Hypothalamus (tissue), 51 donors: ENCODE measurements at places on chromosomes 2 and 18.

- DNase-seq, result no peak
Measured at GRCh38 chr18:74631623-74632350, 34.1 kb downstream of the ZNF407 start.

GRCh38 chr2:190569994-190570755 lies 35.7 kb upstream of the NEMP2 start:
- DNase-seq, result no peak

DNA sequence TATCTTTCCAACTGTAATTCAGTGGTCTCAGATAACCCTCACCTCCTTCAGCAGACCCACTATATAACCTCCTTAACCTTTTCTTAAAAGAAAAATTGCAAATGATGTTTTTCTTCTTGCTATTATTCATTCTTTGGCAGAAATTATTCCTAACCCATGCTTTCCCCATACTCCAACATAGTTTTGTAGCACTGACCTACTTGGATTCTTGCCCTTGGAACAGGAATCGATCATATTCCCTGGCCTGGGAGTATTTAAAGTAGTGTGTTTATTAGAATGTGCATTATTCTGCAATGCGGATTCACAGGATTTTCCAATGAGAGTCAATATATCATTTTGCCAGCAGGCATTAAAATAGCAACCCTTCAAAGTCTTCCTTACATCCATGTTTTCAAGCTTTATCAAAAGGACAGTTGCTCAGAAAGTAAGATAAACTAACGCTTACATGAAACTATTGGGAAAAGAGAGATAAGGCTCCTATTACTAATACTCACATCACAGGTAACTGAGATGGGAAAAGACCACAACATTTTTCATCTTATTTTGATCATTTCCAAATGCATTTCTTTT lies 37.4 kb downstream of the CHN1 start:
- no peak for DNase-seq

DNA sequence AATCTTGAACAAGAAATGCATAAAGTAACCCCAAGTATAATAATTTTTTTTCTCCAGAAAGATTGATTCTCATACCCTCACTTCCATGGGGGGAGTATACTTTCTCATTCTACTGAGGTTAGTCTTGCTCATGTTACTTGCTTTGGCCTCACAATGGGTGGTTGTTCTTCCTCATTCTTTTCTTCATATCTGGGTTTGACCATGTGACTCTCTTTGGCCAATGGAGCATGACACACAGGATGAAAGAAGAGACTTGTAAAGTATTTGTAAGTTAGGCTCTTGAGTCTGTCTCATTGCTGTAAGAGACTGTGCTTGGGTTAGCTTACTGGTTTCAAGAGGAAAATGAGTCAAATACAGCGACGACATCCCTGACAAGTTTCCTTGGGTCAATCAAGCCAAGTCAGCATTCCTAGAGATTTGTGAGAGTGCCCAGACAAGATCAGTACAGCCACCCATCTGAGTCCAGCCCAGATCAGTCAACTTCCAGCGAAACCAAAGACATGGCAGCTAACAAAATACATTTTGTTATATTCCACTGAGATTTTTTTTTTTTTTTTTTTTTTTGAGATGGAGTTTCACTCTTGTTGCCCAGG lies 970.2 kb downstream of the BCL11A start:
- no peak for DNase-seq

DNA sequence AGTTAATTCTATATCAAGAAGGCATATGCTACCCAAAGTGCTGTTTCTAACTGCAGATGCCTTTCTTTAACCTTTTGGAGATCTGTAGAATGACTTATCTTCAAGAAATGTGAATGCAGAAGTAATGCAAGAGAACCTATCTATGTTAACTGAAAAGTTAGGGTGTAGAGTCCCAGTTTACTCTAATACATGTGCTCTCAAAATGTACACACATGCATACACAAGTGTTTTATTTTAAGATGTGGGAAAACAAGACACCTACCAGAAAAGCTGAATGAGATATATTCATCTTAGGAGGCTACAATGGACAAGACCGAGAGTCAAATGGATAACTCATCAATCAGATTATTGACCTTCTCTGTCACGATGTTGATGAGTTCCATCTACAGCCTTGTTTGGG lies 80.9 kb downstream of the CDCA7 start:
- no peak for DNase-seq

DNA sequence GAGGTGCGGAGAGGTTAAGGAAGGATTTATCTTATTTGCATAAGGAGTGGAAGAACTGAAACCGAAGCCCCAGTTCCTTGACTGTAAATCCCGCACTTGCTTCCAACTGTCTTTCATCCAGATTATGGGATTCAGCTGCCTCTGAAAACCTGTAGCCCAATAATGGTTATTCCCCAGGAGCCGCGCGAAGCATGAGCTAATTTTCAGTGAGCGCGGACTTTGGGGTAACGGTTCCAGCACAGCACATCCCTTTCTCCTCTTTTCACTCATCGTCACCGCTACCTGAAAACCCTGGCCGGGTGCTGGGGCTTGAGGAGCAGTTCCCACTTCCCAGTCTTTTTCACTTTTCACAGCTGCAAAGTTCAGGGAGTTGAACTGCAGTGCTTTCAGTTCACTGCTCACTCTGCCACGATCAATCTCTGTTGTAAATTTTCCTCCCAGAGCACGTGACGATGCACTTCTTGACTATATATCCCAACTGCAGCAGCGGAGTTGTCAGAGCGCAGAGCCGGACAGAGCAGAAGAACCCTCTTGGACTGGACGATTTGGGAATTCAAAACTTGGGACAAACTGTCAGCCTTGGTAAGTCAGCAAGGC lies at the start of gene KCNE4:
KCNE4 (plus strand) TSS at position 498 of the 597 bp plus-strand sequence. CDS start 641 bp downstream, outside the sequence.
- no peak for DNase-seq

GRCh38 chr2:174878537-174879147 lies 114.4 kb upstream of the CHRNA1 start:
- DNase-seq, result no peak

- no peak for DNase-seq
Measured at GRCh38 chr2:212142631-212143030, 396.0 kb downstream of the ERBB4 start.

DNA sequence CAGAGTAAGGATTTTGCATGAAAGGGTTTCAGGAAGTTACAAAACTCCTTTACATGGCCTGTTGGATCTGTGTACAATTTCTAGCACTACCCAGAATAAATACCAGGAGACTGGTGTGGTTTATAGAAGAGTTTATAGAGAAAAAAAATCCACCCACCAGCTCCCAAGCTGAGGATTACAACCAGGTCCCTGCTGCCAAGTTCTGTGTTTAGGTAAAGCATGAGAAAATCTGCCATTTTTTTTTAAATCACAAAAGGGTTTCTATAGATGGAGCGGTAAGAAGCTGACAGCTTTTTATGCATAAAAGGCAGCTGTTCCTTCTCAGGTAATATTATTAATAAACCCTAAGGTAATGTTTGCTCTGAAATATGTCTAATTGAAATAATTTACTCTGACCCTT lies 545.4 kb upstream of the ZEB2 start:
- no peak for DNase-seq

- DNase-seq, result no peak
Measured at GRCh38 chr2:114009205-114009944, 119.5 kb downstream of the ACTR3 start.

GRCh38 chr18:9949861-9950260 lies 36.0 kb downstream of the VAPA start:
- no peak for DNase-seq
